Stimulated activated CD8-positive, alpha-beta memory T cell treated with anti-CD3 and anti-CD28 coated beads, Interleukin-7, amount 100 ng/mL, for 48 hours (primary cell): ENCODE measurements at places on chromosomes 13 and 19.

GRCh38 chr19:19409205-19409604, 3.7 kb downstream of the GATAD2A start:
- DNase-seq = no peak

- DNase-seq = no peak
These were observed 3.0 kb downstream of the PRKD2 start for GRCh38 chr19:46713781-46714443.

- no peak for DNase-seq
These were observed 11.5 kb downstream of the CIB3 start for GRCh38 chr19:16161840-16162239.

DNA sequence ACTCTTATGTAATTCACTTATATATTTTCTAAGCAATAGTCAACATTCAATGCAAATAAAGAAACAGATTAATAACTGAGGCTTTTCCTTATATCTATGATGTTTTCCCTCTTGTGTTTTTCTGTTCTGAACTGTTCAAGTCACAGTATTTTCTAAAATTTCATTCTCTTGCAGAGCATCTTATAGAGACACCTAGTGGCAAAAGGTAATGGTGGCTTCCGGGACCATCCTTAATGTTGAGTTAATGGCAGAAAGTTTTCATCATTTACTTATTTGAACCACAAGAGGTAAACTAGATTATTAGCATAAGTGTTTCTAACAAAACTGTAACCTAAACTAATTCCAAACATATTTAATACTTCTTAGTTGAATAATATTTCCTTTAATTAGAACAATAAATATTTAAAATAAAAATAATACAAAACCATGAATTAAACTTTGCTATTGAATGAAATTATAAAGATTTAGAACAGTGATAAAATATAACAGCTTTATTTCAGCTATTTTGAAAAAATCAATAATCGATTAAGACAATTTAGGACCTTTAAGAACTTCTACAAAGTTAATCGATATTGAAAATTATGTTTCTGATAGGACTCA, 1.7 kb upstream of the SLITRK5 start:
- no peak for DNase-seq

GRCh38 chr13:76148374-76148773, 512.2 kb downstream of the LMO7 start:
- DNase-seq = no peak
